ENCODE measurements at places on chromosomes 2 and 18. TPM values are rescaled to one million over a fixed set of nuclear protein-coding genes. Genes with fewer than 3 reads are reported as not detected.

DNA sequence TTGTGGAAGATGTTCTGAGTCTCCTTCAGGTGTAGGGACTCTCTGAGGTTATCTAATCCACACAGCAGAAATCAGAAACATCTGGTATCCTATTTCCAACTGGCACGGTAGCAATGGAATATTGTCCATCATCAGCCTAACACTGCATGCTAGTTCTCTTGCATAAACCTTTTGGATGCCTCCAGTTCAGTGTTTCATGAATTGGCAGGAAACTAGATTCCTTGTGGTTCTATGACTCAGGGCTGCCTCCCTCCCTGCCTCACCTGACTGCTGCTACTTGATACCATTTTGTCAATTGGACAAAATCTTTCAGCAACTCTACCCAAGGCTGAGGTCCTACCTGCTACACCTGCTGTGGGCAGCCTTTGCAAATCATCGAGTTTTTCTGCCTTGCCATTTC, 130.9 kb downstream of the TPGS2 start:
- DNase-seq = no peak

- no peak for DNase-seq
These were observed 576.8 kb downstream of the SATB2 start for GRCh38 chr2:198880986-198881385.

DNA sequence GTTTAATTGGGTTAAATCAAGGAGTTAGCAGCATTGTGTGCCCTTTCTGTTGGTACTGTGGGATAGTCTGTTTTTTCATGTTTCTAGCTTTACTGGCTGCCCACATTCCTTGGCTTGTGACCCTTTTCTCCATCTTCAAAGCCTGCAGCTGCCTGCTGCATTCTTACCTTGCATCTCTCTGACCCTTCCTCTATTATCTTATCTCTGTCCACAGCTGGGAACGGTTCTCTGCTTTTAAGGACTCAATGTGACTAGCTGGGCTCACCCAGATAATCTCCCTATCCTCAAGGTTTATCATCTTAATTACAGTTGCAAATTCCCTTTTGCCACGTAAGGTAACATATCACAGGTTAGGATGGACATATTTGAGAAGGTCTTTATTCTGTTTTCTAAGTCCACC, 199.7 kb downstream of the KCNS3 start:
- no peak for DNase-seq

GRCh38 chr2:626491-627339, 50.5 kb downstream of the TMEM18 start:
- DNase-seq = no peak

DNA sequence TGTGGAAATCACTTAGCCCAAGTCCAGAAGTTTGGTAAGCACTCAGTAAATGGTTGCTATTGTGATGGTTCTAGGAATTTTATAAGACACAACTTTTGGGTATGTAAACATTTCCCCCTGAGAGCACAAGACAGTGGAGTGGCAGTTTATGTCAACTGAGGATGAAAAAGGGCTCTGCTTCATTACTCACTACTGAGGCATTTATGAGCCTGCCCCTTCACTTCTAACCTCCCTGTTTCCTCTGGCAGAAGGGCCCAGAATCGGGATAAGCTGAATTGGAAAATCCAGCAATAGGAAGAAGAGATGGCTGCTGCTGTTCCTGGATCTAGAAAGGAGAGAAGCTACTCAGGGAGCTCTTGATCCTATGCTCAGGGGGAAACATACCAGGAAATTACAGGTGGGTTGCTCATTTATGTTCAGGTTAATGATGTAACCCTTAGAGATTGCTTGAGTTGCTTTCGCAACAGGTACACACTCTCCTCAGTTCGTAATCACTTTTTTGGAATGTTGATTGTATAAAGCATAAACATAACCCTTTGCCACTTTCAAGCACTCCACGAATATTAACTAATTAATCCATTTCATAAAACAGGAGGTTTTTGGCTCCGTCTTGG, 46.3 kb downstream of the ADCYAP1 start:
- DNase-seq = no peak

- DNase-seq = no peak
These were observed 785 bp downstream of the CLASP1 start for GRCh38 chr2:121648206-121649148.

GRCh38 chr2:100230754-100231153, 88.4 kb upstream of the AFF3 start:
- DNase-seq = no peak

DNA sequence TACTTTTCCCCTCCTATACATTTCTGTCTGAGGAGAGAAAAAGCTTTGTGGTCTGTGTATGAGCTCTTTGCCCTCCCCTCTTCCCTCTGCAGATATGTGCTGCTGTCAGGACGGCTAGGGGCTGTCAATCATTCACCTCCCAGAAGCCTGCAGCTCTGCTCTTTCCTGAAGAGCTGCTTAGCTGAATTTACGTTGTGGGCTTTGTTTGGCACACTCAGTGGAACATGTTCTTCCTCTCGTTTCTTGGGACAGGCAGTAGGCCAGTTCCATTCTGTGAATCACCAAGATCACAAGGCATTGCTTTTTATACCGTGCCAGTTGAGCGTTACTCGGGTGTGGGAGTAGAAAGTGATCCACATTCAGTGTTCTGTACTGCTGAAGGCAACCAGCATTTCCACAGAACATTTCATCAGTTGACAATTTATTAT, 136.7 kb downstream of the LAMA3 start:
- peak; percentile 74 for DNase-seq

DNA sequence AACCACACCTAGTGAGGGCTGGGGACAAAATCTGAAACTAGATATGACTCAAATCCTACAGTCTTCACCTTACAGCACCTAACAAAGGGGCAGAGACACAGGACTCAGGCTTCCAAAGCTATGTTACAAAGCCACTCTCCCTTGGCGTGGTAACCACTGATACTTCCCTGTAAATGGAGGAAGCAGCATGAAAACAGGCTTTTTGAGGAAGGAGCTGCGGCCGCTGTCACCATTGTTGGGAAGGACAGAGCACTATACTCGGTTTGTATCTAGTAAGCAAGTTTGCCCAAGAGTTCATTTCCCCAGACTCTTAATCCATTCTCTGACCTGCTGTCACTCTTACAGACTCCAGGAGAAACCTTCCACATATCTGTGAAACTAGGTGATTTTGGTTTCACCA, 60.3 kb downstream of the LONRF2 start:
- no peak for DNase-seq

DNA sequence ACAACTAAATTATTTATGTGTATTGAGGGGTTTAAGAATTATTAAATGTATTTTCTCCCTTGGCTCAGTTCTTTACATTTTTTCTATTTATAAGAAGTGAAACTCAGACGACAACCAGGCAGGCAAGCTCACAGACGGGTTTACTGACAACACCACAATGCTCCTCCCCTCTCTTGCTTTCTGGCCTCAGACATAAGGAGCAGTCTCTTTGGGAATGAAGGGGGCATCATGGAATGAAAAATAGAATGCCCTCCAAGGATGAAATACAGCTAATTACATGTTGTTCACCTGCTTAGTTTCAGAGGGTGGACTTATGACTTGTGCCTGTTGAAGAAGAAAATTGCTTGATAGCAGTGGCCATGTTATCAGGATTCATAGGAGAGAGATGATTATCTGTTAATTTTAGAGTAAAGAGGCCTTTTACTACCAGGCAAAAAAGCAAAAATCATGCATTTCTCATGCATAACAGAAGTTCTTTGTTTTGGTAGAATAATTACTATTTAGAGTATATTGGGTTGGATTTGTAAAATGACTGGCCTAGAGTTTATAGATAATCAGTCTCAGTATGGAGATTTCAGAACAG, 172.1 kb upstream of the LRRTM1 start:
- DNase-seq = no peak

- no peak for DNase-seq
These were observed 99.6 kb upstream of the MGAT5 start for GRCh38 chr2:134154246-134154645.

GRCh38 chr2:109345653-109346480, 216.9 kb downstream of the SH3RF3 start:
- DNase-seq = no peak

GRCh38 chr18:70019991-70020390, 72.3 kb upstream of the CD226 start:
- DNase-seq = no peak

- no peak for DNase-seq
These were observed 741.8 kb upstream of the SALL3 start for GRCh38 chr18:78237864-78238263.

DNA sequence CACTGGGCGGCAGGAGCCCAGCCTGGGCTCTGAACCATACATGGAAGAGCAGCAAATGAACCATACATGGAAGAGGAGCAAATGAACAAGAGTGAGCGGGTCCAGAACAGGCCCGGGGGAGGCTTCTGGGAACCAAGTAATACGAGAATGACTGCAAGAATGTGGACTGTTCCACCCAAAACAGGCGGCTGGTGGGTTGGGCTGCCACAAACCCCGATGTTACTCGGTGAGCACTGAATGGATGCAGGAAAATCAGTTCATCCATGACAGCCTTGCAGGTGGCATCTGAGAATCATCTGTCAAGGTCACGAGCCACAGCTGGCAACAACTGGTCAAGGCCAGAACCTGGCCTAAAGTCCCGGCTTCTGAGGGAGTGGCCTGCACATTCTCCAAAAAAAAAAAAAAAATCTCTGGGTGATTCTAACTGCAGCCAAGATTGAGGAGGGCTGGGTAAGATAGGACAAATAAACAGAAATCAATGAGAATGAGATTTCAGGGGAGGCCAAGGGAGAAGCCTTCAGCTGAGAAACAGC, 106.1 kb downstream of the ZNF516 start:
- no peak for DNase-seq

DNA sequence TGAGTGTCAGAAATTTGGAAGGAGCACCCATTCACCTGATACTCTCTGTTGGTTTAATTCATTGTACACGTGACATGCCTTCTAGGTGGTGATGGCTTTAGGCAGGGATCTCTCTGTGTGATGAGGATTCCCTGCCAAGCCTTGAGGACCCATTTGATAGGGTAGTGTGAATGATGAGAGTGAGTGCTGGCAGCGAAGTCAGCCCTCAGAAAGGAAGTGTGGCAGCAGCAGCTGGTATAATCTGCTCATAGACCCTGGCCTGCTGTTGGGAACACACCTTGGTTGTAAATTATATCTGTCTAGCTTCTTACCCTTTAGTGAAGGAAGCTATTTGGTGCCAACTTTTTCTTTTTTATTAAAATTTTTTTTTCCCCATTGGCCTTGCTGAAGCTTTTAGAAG, 164.5 kb downstream of the HAUS1 start:
- DNase-seq = no peak

- no peak for DNase-seq
These were observed 191.8 kb downstream of the FTCDNL1 start for GRCh38 chr2:199659207-199659606.

DNA sequence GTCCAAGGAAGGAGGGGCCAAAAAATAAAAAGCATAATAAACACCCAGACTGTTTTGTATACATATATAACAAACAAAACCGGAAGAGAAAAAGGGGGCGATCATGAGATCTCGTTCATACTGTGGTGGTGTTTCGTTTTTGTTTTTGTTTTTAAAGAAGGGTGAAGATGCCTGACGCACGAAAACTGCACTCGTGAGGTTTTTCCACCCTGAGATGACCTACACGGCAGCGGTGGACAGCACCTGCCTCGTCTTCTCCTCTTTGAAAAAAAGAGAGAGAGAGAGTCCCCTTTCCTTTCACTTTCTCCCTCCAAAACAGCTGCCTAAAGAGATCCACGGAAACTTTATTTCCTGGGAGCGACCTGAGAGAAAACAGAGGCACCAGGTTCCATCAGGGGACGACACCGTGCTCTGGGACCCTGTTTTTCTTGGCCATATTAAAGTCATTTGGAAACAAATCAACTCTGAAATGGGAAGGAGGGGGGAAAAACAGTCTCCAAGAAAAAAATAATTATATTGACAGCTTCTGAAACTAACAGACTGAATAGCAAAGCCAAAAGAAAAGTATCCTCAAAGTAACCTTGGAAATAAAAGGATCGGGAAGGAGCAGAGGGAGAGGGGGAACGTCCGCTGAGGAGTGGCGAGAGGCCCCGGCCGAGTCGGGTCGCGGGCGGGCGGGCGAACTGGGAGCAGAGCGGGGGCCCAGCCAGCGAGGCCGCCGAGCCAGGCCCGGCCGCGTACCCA, 3.5 kb downstream of the POU3F3 start:
- no peak for DNase-seq

- DNase-seq = no peak
These were observed 128.4 kb downstream of the INO80D start for GRCh38 chr2:205957452-205958154.

The IL1RL1 gene
- 144 TPM for total RNA-seq

The MTLN gene
- total RNA-seq = 55.0 TPM

The CUL3 gene
- total RNA-seq = 62.7 TPM

The TXNDC2 gene
- total RNA-seq = under 0.01 TPM

The SERPINB3 gene
- total RNA-seq = not detected

The AMER3 gene
- not detected for total RNA-seq

The HMSD gene
- total RNA-seq = not detected

The KIF3C gene
- total RNA-seq = 13.1 TPM

The ASB18 gene
- not detected for total RNA-seq

The ATG16L1 gene
- total RNA-seq = 48.3 TPM

The LONRF2 gene
- not detected for total RNA-seq

Measured in pulmonary artery endothelial cell (primary cell).